Activated naive CD4-positive, alpha-beta T cell (primary cell): ENCODE measurements at places on chromosomes 7 and 10.

DNA sequence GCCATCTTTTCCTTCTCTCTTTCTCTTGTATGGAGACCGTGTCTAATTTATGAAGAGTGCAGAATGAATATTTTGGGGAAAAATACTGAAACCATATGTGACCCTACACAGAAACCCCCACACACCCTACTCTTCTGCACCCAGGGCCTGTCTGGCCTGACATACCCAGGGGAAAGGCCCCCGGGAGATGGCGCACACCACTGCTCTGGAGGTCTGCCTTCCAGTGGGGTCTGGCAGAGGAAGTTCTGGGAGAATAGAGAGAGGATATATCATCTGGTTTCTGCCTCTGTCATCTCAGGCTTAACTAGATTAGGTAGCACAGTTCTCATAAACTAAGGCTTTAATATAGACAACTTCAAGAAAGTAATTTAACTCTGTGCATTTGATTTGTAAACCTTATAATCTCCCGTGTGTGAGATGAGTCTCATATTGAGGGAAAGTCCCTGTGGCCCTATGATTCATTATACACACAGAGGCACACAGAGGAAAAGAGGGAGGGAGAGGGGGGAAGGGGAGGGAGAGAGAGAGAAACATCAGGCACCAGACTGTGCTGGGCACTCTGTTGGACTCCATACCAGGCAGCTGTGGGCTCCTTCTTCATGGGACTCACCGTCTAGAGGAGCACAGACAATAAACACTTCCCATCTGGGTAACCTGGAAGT lies 123.3 kb downstream of the AOAH start:
- no peak for DNase-seq

- DNase-seq = no peak
These were observed 217.1 kb downstream of the PRPF18 start for GRCh38 chr10:13803566-13804554.

DNA sequence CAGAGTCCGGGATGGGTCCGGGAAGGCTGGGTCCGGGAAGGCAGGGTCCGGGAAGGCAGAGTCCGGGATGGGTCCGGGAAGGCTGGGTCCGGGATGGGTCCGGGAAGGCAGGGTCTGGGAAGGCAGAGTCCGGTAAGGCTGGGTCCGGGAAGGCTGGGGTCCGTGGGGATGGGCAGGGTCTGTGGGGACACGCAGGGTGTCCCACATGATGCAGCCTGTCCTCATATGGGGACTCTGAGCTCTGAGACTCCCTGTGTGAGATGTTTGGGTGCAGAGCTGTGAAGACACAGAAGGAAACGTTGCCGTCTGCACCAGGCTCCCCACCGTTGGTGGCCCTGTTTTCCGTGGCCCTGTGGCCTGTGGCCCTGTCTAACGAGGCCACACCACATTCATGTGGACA lies 45.7 kb upstream of the ADGRA1 start:
- DNase-seq = no peak

DNA sequence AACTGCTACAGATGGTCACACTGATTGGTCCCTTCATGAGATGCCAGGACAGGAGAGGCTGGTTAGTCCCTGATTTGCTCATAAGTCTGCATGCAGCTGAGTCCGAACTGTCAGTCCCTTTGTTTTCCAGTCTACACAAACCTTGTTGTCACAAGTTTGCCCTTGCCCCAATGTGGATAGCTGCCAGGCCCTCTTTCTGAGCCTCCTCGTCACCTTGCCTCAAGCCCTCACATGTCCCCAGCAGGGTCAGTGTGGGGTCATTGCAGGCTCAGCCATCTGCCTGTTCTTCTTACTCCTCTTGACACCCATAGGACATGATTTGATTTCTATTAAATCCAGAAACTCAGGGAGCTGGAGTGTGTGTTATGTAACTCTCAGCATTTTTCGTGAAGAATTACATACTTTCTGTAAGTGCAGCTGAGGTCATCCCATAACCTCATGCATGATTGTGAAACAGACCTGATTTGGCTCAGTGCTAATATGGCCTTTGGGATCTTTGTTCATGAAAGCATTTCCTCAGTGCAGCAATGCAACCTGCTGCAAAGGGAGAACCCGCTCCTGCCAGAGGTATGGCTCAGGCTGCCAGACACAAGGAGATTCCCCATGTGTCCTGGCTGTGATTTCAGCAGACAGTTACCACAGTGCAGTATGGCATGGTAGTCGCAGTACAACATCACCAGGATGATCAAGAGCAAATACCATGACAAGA lies 70.0 kb upstream of the ZMIZ2 start:
- DNase-seq = no peak

- no peak for DNase-seq
These were observed 134.3 kb upstream of the ZMIZ1 start for GRCh38 chr10:78934532-78934898.

- no peak for DNase-seq
These were observed 681.7 kb downstream of the PARD3 start for GRCh38 chr10:34133406-34133805.

GRCh38 chr10:124943301-124944092 lies 1.6 kb downstream of the ZRANB1 start:
- no peak for DNase-seq

GRCh38 chr10:60666221-60666620 lies 112.1 kb upstream of the CDK1 start:
- DNase-seq = no peak

GRCh38 chr10:63497321-63497720 lies 23.9 kb upstream of the REEP3 start:
- no peak for DNase-seq

DNA sequence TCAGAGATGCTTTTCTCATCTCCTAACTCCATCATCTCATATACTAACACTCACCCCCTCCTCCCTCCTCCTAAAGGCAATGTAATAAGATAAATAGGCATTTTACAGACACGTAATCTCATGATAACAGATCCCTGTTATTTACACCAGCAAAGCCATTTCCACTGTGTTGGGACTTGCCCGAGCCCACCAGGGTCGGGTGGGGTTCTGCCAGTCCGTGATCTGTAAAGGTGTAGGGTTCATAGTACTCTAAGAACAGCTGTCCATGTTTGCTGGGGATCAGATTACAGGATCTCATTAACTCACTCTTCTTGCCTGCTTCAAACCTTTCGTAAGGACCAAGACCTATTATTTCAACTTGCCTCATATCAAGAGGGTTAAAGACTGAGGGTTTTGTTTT lies 172.4 kb downstream of the FZD1 start:
- DNase-seq = no peak
